Prostate gland (tissue), 2 donors: ENCODE measurements at places on chromosomes 11 and 22. TPM values are rescaled to one million over a fixed set of nuclear protein-coding genes. Genes with fewer than 3 reads are reported as not detected.

DNA sequence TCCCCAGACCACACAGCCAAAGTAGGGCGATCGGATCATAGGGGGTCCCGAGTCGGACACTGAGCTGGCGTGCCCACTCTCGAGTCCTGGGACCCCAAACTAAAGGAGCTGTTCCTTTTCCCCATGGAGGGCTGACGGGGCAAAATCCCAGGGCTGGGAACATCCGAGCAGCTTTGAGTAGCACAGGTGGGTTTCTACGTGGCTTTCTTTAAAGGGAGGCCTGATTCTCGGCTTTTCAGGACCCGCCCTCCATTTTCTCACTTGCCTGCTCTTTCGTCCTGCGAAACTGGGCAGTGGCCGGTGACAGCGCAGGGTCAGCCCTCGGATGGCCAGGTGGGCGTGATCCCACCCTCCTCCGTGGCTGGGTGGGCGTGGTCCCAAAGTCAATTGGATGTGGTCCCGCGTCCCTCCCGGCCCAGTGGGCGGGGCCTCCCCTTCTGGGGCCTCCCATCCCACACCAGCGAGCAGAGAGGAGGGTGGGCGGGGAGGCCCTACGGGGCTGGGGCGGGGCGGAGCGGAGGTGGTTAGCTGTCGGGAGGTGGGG is 17.5 kb upstream of the TXNRD2 start:
- H3K27me3 ChIP-seq: no peaks in the 10 kb centered on the region
- H3K4me1 ChIP-seq: peaks cover 24% of the 10 kb centered on the region
- peak; percentile 73 for DNase-seq

Gene DCHS1
- total RNA-seq: 11.2 TPM

- DNase-seq: no peak
- H3K4me1 ChIP-seq: no peaks in the 10 kb centered on the region
- no peaks in the 10 kb centered on the region for H3K36me3 ChIP-seq
- no peak overlapping the region for H3K27ac ChIP-seq
- H3K27me3 ChIP-seq: no peaks in the 10 kb centered on the region
Measured at GRCh38 chr11:93591247-93591898, 48.2 kb upstream of the SMCO4 start.

- no peak overlapping the region for H3K4me3 ChIP-seq
- H3K4me1 ChIP-seq: no peaks in the 10 kb centered on the region
- no peaks in the 10 kb centered on the region for H3K27me3 ChIP-seq
Measured at GRCh38 chr11:78828676-78829075, 254.0 kb upstream of the NARS2 start.

GRCh38 chr22:24235315-24235714 is 9.6 kb downstream of the GGT5 start:
- no peak for DNase-seq
- no peaks in the 10 kb centered on the region for H3K4me1 ChIP-seq
- H3K4me3 ChIP-seq: no peak overlapping the region
- no peaks in the 10 kb centered on the region for H3K36me3 ChIP-seq

DNA sequence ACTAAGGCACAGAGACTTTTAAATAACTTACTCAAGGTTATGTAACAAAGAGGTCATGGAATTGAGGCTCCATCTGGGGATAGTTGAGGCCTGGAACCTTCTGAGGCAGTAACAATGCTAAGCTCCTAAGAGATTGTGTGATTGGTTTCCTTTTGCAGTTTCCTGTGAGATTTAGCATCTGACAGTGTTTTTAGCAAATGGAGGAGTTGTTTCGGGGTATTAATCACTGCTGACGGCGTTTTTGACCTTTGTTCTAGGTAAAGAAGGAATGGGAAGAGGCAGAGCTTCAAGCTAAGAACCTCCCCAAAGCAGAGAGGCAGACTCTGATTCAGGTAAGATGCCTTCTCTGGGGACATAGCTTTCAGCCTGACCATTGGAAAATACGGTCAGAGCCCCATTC is 32.1 kb upstream of the ST14 start:
- no peak overlapping the region for H3K4me3 ChIP-seq
- no peak for DNase-seq
- H3K36me3 ChIP-seq: no peaks in the 10 kb centered on the region

Gene KRTAP5-9
- total RNA-seq: not detected

DNA sequence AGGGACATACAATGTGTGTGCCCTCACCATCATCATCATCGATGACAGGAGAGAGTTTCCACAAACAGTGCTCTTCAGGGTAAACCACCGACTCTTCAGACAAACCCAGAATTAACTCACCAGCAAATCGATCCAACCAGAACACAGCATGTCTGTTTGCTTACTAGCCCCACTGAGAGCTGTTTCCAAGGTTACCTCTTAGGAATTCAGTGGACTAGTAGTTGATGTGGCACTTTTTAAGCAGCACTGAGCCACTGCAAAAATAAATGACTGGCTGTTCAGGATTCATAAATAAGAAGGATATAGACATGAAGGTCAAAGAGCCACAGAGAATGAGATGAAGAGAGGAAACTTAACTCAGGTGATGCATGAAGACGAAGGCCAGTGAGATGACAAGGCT is 83.1 kb downstream of the PARVA start:
- H3K4me3 ChIP-seq: no peak overlapping the region
- no peaks in the 10 kb centered on the region for H3K36me3 ChIP-seq
- no peak for DNase-seq
- H3K27me3 ChIP-seq: no peaks in the 10 kb centered on the region

DNA sequence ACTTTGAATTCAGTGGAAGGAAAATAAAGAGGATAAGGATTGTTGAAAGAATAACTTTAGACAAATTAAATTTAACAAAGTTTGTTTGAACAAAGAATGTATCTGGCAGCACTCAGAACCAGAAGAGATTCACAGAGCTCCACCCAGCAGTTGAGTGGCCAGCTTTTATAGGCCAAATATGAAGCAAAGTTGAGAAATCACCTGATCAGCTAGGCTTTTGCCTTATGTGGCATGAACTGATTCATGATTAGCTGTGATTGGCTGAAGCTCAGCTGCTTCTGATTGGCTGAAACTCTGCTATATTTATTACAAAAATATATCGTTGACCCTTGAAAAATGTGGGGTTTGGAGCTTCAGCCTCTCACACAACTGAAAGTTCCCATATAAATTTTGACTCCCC is 62.6 kb downstream of the PIWIL4 start:
- H3K27me3 ChIP-seq: no peaks in the 10 kb centered on the region
- no peaks in the 10 kb centered on the region for H3K36me3 ChIP-seq
- no peak overlapping the region for H3K4me3 ChIP-seq

GRCh38 chr11:70501933-70502540 is 103.7 kb downstream of the CTTN start:
- H3K36me3 ChIP-seq: no peaks in the 10 kb centered on the region
- H3K27me3 ChIP-seq: no peaks in the 10 kb centered on the region
- no peak overlapping the region for H3K27ac ChIP-seq
- H3K4me1 ChIP-seq: no peaks in the 10 kb centered on the region
- H3K4me3 ChIP-seq: no peak overlapping the region

GRCh38 chr11:105357146-105357545 is 217.6 kb upstream of the CARD18 start:
- no peaks in the 10 kb centered on the region for H3K4me1 ChIP-seq
- no peaks in the 10 kb centered on the region for H3K27me3 ChIP-seq
- no peaks in the 10 kb centered on the region for H3K36me3 ChIP-seq
- DNase-seq: no peak
- no peak overlapping the region for H3K27ac ChIP-seq

Gene SEPTIN3
- total RNA-seq: 2.3 TPM

- no peaks in the 10 kb centered on the region for H3K4me1 ChIP-seq
- peak; percentile 54 for DNase-seq
Measured at GRCh38 chr11:119474682-119475596, 52.0 kb upstream of the THY1 start.

Gene DENND6B
- 19.6 TPM for total RNA-seq

Gene PATE4
- total RNA-seq: not detected

Gene FZD4
- 38.3 TPM for total RNA-seq

DNA sequence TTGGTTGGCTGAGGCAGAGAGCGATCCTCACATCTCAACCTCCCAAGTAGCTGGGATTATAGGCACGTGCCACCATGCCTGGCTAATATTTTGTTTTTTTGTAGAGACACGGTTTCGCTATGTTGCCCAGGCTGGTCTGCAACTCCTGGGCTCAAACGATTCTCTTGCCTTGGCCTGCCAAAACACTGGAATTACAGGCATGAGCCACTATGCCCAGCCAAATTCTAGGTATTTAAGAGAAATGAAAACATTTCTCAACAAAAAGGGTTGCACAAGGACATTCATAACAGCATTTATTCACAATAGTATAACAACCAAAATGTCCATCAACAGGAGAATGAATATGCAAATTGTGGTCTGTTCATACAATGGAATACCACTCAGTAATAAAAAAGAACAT is 31.7 kb upstream of the RBX1 start:
- no peaks in the 10 kb centered on the region for H3K4me1 ChIP-seq
- H3K27ac ChIP-seq: no peak overlapping the region
- no peak overlapping the region for H3K4me3 ChIP-seq
- H3K27me3 ChIP-seq: no peaks in the 10 kb centered on the region

Gene ISX
- total RNA-seq: 1.9 TPM

Gene RAB3IL1
- total RNA-seq: 3.5 TPM

- H3K36me3 ChIP-seq: no peaks in the 10 kb centered on the region
- no peak overlapping the region for H3K4me3 ChIP-seq
- H3K4me1 ChIP-seq: no peaks in the 10 kb centered on the region
- H3K27me3 ChIP-seq: peaks cover 8% of the 10 kb centered on the region
Measured at GRCh38 chr22:37337204-37337943, 55.1 kb downstream of the CYTH4 start.

Gene GLYAT
- not detected for total RNA-seq

DNA sequence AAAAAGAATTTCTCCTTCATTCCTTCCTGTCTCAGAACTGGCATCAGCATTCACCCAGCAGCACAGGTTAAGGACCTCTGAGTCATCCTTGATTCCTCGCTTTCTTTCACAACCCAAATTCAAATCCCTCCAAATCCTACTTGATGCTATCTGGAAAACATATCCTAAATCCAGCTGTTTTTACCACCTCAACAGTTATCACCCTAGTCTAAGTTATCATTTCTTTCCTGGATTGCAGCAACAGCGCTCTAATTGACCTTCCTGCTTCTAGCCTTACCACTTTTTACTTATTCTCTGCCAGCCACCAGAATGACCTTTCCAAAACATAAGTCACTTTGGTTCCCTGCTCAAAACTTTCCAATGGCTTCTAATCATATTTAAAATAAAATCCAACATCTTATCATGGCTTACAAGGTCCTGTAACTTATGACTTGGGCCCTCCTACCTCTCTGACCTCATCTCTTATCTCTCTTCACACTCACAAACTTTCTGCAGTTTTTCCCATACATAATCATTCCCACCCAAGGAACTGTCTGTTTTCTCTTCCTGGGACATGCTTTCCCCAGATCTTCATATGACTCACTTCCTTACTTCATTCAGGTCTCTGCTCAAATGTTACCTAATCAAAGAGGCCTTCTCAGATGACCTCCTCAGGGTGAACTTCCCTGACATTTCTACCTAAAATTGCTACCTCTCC is 119.4 kb downstream of the TTC28 start:
- DNase-seq: no peak
- H3K36me3 ChIP-seq: no peaks in the 10 kb centered on the region
- H3K27me3 ChIP-seq: no peaks in the 10 kb centered on the region
- H3K27ac ChIP-seq: no peak overlapping the region

Gene UPK3A
- total RNA-seq: 12.6 TPM

Gene SYT7
- total RNA-seq: 114 TPM

Gene DUSP8
- 8.8 TPM for total RNA-seq

- H3K27me3 ChIP-seq: no peaks in the 10 kb centered on the region
- no peak for DNase-seq
- H3K36me3 ChIP-seq: no peaks in the 10 kb centered on the region
- H3K4me3 ChIP-seq: no peak overlapping the region
- no peaks in the 10 kb centered on the region for H3K4me1 ChIP-seq
Measured at GRCh38 chr11:110508786-110509185, 79.0 kb downstream of the FDX1 start.

Gene SCGB1D4
- not detected for total RNA-seq

Gene GAL
- total RNA-seq: 4.8 TPM

Gene NOX4
- total RNA-seq: 0.62 TPM

Gene CCDC116
- total RNA-seq: 0.27 TPM

DNA sequence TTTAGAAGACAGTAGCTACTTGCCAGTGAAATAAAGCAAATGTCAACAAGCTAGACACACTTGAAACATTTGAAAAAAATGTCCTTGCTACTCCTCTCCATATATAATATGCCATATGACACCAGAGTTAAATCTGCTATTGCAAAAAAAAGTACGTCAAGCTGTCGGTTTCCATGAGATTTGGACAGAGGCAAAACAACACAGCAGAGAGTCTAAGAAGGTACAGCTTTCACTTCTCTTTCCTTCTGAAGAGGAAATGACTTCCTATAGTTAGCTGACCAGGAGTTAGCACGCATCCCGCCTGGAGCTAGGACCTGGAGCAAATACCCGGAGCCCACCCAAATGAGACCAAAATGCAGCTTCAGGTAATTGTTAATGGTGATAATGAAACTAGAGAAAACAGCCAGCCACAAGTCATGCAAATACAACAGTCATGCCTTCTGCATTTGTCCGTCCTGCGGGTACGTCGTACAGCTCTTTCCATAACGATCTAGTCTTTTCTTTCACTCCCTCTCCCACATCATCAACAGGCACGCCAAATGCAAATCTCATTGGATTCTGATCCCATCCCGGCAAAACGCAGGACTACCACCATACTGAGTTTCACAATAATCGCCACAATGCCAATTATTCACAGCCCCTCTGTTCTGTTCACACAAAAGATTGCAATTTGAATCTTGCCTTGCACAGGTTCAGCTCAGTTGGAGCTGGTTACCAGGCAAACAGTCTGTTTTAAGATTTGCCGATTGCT is 395.0 kb upstream of the CCDC90B start:
- H3K4me3 ChIP-seq: peak overlapping the region; percentile 30
- H3K27me3 ChIP-seq: no peaks in the 10 kb centered on the region
- peak; percentile 6 for DNase-seq
- H3K4me1 ChIP-seq: no peaks in the 10 kb centered on the region

Gene KCNC1
- total RNA-seq: not detected

DNA sequence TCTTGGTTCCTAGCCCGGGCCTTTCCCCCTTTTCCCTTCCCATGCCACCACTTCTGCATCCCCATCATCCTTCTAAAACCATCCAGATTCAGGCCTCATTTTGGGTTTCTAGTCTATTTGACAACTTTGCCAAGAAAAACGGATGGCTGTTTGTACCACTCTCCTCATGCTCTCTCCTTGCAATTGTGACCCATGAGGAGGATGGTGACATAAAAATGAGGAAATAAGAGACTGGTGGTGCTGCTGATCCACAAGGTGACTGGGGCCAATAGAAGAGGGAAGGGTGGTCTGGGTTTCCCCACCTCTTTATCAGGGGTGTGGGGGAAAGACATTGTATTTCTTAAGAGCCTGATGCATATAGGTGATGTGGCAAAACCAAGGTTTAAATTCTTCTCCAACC is 1.0 kb downstream of the MS4A4A start:
- H3K4me3 ChIP-seq: no peak overlapping the region
- no peak overlapping the region for H3K27ac ChIP-seq
- DNase-seq: no peak
- H3K36me3 ChIP-seq: no peaks in the 10 kb centered on the region
- no peaks in the 10 kb centered on the region for H3K4me1 ChIP-seq

GRCh38 chr11:37657645-37658044 is 1059.6 kb upstream of the RAG2 start:
- H3K4me1 ChIP-seq: no peaks in the 10 kb centered on the region
- no peak overlapping the region for H3K27ac ChIP-seq
- H3K36me3 ChIP-seq: no peaks in the 10 kb centered on the region
- H3K27me3 ChIP-seq: no peaks in the 10 kb centered on the region
